ENCODE measurements at places on chromosomes 6 and 20.
A peak's percentile ranks its signal among the peaks of the same experiment; 100 is the strongest.

DNA sequence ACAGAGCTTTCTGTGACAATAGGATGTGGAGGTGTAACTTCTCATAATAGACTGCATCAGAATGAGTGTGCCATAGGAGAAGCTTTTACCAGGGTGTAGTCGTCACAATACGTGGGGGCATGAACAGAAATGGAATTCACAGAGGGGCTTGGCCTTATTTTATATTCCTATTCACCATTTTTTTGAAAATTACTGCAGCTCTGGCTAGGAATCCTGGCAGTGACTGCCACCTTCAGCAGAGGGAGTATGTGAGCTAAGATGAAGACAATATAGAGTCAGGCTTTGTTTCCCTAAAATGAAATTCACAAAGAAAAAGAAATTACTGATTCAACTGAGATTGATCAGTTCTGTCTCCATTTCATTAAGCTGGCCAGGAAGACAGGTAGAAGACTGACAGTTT, 13.9 kb downstream of the TOMM6 start:
- no peak for DNase-seq

DNA sequence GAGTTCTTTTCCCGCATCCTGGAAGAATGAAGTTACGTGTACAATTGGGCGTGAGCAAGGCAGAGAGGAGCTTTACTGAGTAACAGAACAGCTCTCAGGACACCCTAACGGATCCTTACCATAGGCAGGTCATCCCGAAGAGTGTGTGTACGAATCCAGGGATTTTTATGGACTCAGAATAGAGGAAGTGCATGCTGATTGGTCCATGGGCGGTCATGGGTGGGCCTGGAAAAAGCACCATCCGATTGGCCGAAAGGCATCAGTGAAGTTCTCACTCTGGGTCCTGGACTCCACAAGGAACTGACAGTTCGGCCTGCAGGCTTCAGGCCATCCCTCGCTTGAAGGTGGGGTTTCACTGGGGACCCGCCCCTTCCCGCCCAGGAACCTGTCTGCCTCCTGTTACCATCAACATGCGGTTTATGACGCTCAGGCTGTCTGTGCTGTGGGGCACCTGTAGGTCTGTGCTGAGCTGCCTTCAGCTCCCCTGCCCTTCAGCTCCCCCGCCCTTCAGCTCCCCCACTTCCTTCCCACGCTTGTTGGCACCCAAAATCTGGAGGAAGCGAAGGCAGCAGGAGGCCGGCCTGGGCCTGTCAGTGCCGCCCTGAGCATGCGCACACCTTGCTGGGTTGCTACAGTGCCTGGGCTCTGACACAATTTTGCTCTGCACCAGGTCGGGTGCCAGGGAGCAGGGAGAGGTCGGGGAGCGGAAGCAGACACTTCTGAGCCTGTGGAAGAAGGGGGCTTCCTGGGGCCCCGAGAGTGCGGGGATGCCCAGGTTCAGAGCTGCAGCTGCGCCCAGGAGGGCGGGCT, 57.9 kb upstream of the MANEA start:
- DNase-seq, result no peak

DNA sequence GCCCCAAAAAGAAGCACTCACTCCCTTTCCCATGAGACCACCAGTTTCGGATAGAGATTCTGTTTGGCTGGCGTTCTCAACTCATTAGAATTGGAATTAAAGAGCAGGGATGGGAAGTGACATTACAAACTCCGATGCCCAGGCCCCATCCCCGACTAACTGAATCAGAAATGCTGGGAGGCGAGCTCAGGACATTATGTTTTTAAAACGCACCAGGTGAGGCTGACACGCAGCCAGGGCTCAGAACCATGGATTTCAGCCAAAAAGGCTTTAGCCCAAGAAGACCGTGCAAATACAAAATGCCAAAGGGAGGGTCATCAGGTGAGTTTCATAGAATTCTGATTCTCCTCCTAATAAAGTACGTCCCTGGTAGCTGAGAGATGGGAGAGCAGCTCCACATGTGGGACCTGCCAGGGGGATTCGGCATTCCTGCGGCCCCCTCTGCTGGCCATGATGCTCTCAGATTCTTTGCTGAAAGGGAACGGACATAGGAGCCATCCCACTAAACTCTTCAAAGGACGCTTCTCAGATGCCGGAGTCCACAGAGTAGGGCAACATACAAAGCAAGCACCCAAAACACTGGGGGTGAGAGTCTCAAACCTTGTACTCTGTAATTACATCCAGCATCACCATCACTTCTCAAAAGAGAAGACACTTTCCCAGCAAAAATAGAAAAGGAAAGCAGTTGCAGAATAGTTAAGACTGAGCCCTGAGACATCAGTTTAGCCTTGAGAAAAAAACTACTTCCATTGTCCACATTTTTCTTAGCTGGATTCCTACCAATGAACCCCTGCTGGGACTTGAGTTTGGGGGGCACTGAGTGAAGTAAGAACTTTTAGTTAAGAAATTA, 205.2 kb downstream of the BMP7 start:
- no peak for DNase-seq

GRCh38 chr6:79277109-79277508, 42.6 kb upstream of the HMGN3 start:
- DNase-seq, result no peak

GRCh38 chr6:15462717-15463525, 199.9 kb downstream of the DTNBP1 start:
- no peak for DNase-seq

GRCh38 chr6:31831350-31832215, 4.0 kb downstream of the HSPA1B start:
- no peak for DNase-seq

- DNase-seq, result no peak
Measured at GRCh38 chr20:10454151-10454750, 19.1 kb downstream of the SLX4IP start.

DNA sequence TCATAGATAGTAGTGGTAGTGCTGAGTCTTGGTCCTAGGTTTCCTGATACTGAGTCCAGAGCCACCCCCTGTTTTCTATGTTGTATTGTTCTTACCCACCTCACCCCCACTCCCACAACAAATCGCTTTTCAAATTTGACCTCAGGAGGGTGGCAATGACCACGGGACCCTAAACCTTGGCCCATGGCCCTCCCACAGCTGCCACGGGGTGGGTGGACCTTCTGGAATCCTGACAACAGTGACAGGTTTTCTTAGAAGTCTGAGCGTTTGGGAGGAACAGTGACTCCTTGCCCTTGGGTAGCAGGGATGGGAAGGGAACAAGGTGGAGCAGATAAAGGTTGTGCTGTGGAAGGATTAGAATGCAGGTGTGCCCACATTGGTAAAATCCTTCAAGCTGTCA, 36.9 kb downstream of the TGM3 start:
- no peak for DNase-seq

DNA sequence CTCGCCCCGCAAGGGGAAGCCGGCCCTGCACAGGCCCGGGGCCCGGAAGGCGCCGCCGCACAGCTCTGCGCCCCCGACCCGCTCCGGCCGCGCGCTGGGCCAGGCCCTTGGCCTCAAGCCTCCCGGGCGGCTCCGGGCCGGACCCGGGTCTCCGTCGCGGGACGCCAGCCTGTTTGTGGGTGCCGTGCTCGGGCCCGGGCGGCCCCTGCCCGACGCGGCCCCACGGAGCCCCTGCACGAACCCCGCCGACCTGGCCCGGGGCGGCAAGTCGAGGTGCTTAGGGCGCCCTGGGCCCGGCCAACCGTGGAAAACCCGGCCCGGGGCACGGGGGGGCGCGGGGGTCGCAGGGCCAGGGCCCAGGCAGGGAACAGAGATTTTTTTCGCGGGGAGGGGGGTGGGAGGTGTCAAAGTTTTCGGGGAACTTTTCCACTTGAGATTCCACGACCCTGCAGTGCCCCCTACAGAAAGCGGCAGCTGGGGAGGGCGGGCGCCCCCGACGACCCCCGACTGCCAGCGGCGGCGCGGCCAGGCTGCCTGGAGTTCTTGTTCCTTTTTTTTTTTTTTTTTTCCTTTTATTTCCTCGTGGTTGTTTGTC, 805 bp upstream of the STX16 start:
- no peak for DNase-seq

DNA sequence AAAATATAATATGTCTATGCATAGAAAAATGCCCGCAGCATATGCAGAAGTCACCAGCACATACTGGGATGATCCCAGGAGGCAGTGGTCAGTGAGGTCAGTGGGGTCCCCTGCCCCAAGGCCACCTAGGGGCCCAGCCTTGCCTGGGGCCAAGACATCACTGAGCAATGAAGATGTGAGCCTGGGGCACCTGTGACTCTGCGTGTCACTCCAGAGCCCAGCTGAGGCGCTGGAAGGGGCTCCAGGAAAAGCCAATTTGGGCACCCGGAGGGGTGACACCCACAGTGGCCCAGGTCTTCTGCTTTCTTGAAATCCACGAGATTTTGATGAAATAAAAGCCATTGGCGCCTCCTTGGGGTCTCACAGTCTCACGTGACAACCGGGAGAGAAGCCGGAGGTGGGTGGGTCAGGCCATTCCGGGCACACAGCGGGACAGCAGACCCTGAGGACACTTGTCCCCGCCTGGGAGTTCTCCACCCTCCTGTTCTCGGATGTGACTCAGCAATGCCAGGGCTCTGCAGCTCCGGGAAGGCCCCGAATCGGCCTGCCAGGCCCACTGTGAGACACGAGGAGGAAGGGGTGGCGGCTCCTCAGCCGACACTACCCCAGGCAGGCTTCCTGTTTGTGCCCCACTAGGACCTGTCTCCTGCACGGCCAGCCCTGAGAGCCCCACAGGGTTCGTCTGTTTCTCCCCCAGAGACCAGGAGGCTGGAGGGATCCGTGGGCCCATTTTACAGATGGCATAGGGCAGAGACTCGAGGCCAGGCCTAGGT, 24.4 kb upstream of the SLCO4A1 start:
- peak; percentile 75 for DNase-seq

GRCh38 chr6:69917834-69918233, 51.5 kb downstream of the COL19A1 start:
- peak; percentile 63 for DNase-seq

GRCh38 chr6:5663259-5663658, 343.5 kb downstream of the NRN1 start:
- DNase-seq, result no peak

DNA sequence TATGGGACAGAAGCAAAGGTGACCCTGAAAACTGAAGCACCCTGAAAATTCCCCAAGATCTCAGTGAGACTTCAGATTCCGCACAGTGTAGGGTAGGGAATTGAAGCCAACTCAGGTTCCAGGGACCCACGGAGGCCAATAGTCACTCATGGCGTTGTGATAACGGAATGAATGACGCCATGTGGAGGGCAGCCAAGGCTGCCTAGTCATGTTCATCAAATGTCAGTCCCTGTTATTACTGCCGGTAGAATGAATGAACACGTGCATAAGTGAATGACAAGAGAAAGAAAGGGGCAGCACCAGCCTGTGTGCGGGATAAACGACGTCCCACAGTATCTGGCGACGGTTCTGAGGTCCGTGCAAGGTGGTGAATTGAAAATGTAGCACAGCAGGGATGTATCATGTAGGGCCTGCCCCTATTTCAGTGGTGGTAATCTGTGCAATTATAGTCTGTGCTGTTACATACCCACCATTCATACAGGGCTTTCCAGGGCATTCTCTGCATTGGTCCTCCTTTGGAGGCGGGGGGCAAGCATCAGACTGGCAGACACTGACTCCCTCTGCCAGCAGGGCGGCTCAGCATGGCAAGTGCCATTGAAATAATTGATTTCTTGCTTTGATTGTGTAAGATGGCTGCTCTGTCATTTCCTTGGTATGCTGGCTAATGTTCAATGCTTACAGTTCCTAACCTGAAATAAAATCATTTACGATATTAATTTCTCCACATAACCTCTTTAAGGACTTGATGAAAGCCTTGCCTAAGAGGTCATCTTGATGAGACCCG, 386.9 kb downstream of the CDH4 start:
- no peak for DNase-seq

GRCh38 chr20:56417911-56418310, 5.9 kb downstream of the CASS4 start:
- no peak for DNase-seq

DNA sequence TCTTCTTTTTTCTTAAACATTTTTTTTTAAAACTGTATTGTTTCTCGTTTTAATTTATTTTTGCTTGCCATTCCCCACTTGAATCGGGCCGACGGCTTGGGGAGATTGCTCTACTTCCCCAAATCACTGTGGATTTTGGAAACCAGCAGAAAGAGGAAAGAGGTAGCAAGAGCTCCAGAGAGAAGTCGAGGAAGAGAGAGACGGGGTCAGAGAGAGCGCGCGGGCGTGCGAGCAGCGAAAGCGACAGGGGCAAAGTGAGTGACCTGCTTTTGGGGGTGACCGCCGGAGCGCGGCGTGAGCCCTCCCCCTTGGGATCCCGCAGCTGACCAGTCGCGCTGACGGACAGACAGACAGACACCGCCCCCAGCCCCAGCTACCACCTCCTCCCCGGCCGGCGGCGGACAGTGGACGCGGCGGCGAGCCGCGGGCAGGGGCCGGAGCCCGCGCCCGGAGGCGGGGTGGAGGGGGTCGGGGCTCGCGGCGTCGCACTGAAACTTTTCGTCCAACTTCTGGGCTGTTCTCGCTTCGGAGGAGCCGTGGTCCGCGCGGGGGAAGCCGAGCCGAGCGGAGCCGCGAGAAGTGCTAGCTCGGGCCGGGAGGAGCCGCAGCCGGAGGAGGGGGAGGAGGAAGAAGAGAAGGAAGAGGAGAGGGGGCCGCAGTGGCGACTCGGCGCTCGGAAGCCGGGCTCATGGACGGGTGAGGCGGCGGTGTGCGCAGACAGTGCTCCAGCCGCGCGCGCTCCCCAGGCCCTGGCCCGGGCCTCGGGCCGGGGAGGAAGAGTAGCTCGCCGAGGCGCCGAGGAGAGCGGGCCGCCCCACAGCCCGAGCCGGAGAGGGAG, 580 bp downstream of the VEGFA start:
- peak; percentile 44 for DNase-seq

- DNase-seq, result no peak
Measured at GRCh38 chr6:90291565-90291964, 5.1 kb downstream of the BACH2 start.

- no peak for DNase-seq
Measured at GRCh38 chr20:50303573-50304500, 113.2 kb downstream of the CEBPB start.

DNA sequence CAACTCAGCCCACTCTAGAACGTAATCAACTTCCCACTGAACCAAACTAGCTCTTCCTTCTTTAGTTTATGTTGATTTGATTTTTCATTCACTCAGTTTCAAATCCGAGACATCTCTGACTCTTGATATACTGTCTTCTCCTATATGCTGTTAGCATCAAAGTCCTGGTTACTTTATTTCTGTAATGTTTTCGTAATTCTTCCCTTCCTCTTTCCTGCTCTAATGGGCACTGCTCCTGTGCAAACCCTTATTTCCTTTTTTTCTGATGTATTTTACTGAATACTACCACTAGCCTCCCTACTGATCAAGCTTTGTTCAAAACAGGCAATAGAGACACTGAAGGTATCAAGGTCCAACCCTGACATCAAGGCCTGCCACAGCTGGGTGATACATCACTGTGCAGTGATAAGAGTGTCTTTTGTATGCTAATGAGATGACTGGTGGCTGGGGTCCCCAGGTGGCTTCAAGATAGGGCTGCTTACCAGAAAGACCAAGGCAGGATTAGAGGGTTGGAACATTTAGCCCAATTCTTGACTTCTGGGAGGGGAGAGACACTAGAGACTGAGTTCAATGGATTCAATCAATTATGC, 95.2 kb downstream of the KIF13A start:
- no peak for DNase-seq

- no peak for DNase-seq
Measured at GRCh38 chr6:107401573-107401972, 57.8 kb downstream of the PDSS2 start.

- no peak for DNase-seq
Measured at GRCh38 chr6:44580901-44581300, 193.4 kb downstream of the CDC5L start.
